ENCODE measurements at places on chromosomes 16 and 17.

- no peak for DNase-seq
These were observed 227.6 kb downstream of the UTP18 start for GRCh38 chr17:51487947-51488346.

- no peak for DNase-seq
These were observed 210.4 kb downstream of the XYLT1 start for GRCh38 chr16:17260276-17260849.

DNA sequence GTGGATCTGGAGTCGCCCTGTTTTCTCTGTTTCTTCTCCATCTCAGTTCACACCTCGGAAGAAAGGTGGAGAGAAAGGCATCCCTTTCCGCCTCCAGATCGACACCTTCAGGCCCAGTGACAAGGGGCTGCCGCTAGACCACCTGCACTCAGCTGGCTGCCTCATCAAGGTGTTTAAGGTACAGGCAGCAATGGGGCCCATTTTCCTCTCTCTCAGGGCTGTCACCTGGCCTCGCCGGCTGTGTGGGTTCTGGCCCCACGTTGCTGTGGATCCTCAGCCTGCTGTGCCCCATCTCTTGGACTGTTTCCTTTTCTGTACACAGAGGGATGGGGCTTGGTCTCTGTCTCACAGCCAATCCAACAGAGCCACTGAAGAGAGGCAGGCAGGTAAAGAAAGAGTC lies 17.4 kb upstream of the STAC2 start:
- DNase-seq, result no peak

DNA sequence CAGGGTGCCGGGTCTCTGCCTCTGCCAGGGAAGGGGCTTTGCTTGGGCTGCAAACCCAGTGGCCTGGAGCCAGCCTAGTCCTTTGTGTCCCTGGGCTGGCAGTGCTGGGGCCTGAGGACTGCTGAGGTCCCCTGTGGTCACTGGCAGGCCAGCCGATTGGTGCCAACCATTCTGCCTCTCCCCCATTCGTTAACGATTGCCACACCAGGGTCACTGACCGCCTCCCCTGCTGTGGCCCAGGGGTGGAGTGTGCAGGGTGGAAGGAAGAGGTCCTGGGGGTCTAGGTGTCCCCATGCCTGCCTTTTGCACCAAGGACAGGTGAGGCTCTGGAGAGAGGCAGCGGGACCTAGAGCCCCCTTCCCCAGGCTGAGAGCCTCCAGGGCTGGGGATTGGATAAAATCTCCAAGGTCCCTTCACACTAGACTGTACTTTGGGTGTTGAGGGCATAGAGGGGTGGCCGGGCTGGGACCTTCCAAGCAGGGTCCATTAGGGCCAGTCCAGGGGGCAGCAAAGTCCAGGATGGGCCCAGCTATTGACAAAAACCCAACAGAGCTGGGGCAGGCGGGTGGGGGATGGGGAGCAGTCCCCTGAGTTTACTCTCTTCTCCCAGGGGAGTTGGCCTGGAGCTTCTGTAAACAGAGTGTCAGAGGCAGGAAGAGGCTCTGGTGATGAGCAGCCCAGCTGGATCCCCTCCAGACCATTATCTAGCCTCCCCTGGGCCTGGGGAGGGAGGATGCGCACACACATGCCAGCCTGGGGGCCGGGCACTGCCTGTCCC lies 1.1 kb downstream of the VASN start:
- peak; percentile 34 for DNase-seq

DNA sequence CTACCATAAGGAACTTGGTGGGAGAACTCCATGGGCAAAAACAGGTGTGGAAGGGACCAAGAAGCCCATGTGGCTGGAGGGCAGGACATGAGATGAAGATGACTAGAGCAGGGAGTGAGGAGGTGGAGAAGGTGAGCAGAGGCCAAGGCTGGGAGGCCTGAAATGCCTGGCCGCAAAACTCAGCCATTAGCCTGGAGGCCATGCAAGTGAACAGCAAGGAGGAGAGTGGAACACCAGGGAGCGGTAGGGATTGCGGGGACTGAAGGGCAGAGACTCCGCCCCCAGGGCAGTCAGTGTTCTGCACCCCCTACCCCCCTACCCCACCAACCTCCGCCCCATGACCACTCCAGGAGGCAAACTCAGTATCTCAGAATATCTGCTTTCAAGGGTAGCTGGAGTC lies 17.0 kb downstream of the BCL7C start:
- DNase-seq, result no peak

- DNase-seq, result no peak
These were observed 4.3 kb upstream of the GGA2 start for GRCh38 chr16:23514381-23515152.

DNA sequence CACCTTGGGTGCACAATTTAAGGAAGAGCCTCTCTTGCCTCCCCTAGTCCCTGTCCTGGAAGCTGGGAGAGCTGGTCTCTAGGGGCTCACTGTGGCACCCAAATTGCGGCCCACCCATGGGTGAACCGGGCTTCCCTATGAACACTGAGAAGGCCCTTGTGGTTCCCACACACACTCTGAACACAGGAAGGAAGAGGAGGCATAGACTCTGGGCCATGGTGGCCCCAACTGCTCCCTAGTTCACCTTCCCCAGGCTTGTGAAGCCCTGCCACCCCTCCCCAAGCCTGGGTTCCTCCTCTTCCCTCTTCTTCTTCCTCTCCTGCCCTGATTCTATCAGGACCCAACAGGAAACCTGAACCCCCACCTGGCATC lies 10.5 kb downstream of the SREBF1 start:
- DNase-seq, result no peak
